CD4-positive, alpha-beta T cell treated with Interleukin-12 subunit alpha and Interleukin-12 subunit beta, for 1 hour (primary cell): ENCODE measurements at places on chromosomes 4 and X.

GRCh38 chrX:2520539-2520938 lies 19.8 kb upstream of the DHRSX start:
- no peak for DNase-seq

GRCh38 chrX:131762802-131763234 lies 218.9 kb downstream of the OR13H1 start:
- DNase-seq: no peak

DNA sequence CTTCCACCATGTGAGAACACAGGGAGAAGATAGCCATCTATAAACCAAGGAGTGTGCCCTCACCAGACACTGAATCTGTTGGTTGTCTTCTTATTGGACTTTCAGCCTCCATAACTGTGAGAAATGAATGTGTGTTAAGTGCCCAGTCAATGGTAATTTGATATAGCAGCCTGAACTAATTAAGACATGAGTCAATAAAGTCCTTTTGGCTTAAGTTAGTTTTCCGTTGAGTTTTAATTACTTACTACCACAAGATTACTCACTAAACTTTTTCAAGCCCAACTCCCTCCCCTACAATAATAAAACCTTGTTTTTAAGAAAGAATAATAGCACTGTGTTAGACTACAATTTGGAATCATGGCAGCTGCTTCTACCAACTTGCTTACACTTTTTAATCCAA lies 324.2 kb downstream of the PCDH19 start:
- DNase-seq: no peak

GRCh38 chr4:159765382-159765781 lies 662.5 kb downstream of the RAPGEF2 start:
- no peak for DNase-seq

GRCh38 chr4:108601532-108601931 lies 18.8 kb upstream of the RPL34 start:
- DNase-seq: no peak

DNA sequence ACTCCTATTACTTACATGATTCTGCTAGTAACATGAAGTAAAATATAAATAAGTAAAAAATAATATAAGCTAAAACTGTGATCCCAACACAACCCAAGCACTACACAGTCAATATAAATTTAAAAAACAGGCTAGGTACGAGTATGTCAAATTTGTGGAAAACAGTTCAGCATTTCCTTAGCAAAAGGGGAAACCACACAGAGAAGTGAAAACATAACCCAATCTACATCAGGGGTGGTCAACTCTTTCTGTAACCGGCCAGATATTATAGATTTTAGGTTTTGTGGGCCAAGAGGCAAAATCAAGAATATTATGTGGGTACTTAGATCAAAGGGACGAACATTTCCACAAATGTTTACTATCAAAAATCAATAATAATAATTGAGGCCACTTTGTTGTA lies 70.1 kb downstream of the CHST7 start:
- no peak for DNase-seq

GRCh38 chrX:119693040-119693995 lies at the start of gene SEPTIN6:
Gene SEPTIN6 (minus strand): TSS chrX:119693168. CDS start chrX:119693105, 63 bp downstream.
- DNase-seq: peak; percentile 88

GRCh38 chrX:85627363-85627762 lies 247.9 kb upstream of the POF1B start:
- no peak for DNase-seq
